Memory B cell (primary cell): ENCODE measurements at places on chromosomes 2 and 18.

DNA sequence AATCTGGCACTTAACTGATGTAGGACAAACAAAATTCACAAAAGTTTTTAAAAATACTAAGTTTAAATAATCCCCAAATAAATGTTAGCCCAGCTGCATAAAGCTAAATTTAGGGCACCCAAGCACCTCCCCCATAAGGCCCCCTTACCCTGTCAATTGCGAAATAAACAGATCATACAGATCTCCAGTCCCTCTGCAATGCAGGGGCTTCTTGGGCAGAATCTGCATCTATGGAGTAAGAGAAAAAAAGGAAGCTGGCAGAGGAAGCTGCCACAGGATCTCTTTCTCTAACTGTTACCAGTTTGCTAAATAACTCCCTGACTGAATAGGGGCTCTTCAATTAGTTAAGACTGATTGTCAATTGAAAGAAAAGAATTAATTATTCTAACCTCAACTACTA is 117.7 kb downstream of the MEMO1 start:
- DNase-seq = no peak

DNA sequence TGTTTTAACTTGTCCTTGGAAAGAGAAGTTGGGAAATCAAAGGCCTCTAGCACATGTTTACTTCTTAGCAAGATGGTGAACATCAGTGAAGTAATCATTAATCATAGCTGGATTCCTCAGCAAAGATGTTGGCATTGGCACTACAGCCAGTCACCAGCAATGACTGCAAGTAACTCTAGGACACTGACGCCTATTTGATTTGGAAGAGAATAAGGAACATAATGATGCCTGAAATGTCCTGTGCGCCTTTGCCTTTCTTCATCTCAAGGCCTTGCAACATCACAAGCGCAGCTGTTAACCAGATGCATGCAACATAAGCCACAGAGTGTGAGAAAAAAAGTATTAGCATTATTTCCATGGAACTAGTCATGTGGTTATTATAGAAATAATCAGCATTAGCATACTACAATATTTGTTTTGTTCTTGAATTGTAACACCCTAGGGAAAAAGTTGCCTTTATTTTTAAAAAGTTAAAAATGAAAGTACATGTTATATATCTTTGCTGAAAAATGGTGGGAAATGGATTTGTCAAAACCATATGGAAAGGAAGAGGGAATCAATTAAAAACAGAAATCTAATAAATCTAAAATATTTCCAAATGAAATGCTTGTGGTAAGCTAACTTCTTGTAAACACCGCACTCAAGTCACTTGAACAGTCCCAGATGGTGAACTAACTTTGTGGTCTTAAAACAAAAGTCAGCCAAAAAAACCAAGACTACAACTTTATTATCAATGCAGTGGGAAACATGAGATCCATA is 55.6 kb downstream of the THADA start:
- DNase-seq = no peak

DNA sequence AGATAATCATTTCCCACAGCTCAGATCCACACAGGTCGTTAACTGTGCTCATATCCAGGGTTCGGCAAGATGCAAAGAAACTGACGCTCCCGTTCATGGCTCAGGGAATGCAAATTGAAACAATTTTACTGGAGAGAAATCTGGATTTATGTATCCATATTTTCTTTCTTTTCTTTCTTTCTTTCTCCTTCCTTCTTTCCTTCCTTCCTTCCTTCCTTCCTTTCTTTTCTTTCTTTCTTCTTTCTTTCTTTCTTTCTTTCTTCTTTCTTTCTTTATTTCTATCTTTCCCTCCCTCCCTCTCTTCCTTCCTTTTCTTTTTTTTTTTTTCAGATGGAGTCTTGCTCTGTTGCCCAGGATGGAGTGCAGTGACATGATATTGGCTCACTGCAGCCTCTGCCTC is 20.0 kb upstream of the POMC start:
- DNase-seq = no peak

GRCh38 chr2:33392366-33392765 is 84.1 kb upstream of the RASGRP3 start:
- DNase-seq = no peak

DNA sequence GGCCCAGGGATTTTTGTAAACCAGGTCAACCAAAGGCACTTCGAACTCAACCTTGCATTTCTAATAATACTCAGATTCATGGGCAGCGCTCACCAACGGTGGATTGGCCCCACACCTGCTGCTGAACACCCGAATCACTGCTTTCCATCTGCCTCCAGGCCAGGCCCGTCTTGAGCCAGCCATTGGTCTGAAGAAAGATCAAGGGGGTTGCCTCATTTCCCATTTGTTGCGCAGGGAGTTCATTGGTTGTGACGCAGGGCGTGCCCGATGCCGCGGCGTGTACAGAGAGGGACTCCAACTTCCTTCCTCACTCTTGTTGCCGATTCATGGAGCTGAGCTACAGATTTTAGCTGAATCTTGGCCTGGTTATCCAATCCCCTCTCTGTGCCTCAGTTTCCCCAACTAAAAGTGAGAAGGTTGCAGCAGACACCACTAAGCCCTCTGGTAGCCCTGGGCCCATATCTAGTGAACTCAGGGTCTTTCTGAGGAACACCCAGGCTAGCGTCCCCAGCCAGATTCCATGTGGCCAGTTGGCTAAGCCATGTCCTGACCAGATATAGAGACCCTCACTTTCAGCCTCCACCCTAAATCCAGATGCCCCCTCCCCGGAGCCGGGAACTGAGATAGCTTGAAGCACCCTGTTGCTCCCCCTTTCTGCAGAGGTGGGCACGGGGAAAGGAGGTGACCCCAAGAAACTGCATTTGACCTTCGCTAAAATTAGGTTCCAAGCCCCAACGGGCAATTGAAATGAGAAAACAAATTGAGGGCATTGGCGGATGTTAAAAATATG is 60.9 kb upstream of the HPCAL1 start:
- DNase-seq = no peak

- DNase-seq = no peak
These were observed 287.0 kb upstream of the CCDC68 start for GRCh38 chr18:55246278-55246677.

DNA sequence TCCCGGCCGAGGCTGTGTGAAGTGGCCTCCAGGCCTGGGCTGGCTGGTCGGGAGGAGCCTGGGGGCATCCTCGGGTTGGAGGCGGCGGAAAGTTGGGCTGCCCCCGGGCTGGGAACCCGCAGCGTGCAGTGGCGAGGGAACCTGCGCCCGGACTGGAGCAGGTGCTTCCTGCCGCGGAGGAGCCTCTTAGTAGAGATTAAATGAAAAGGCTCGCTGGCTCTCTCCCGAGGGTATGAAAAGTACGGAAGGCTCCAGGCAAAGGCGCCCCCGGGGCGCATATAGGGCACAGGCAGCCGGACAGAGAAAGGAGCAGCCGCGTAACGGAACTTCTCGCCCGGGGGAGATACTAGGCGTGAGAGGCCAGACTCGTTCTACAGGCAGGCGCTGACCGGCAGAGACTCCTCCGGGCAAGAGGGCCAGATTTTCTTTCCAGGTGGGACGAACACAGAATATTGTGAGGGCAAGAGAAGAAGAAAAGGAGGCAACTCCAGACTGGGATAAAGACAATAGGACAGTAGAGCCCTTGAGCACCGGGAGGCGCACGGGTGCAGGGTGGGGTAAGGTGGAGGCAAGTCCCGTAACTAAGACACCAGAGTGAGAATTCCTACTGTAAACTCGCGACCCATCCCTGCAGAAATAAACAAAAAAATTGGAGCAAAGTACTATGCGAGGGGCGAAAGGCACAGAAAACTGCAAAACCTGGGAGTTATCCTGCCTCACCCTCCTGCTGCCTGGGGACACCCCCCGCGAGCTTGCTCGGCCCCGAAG is 816 bp downstream of the CDH2 start:
- no peak for DNase-seq

DNA sequence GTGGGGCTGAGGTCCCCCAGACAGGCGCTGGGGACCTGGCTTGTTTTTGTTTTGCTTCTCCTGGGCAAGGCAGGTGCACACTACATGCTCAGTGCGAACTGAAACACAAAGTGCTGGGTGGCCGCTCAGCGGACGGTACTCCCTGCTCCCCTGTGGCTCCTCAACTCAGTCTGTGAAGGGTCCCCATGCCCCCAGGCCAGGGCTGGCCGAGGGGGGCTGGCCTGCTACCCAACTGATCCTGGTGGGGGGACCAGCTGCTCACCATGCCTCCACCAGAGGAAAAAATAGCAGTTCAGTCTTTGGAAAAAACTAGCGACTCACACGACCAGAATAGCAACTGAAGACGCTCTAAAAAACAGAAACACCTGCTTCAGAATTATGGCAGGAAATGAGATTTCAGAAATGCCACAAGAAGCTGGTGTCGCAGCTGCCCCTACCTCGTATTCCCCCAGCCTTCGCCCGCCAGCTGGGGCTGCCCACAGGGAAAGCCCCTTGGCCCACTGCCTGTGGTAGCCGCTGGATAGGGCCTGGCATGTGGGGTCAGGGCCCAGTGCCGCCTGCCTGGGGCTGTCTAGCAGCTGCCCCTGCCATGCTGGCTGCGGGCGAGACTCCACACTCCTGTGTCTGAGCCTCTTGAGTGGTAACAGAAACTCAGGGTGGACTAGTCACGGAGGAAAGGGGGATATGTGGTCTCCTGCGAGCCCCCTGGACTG is 43.7 kb downstream of the MEX3C start:
- peak; percentile 60 for DNase-seq

GRCh38 chr18:6929370-6930102 is 188.1 kb downstream of the LAMA1 start:
- no peak for DNase-seq

GRCh38 chr2:84755096-84755495 is 125.8 kb downstream of the TRABD2A start:
- no peak for DNase-seq

DNA sequence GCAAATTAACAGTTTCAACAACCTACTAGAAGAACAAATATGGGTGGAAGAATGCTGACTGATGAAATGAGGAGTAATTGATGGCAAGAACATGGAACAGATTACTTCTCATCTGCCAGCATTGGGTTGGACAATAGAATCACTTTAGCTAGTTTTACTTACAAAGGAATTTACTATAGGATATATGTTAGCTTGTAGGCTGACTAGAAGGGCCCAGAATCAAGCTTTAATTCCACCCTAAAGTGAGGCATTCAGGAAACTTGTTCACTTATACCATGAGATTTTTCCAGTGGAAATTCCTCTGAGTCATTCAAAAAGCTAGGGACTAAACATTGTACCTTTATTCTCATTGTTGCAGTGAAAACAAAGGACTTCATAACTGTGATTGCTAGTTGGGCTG is 5.0 kb upstream of the ZSWIM2 start:
- no peak for DNase-seq

- no peak for DNase-seq
These were observed 392.4 kb downstream of the ALK start for GRCh38 chr2:29528891-29529520.

DNA sequence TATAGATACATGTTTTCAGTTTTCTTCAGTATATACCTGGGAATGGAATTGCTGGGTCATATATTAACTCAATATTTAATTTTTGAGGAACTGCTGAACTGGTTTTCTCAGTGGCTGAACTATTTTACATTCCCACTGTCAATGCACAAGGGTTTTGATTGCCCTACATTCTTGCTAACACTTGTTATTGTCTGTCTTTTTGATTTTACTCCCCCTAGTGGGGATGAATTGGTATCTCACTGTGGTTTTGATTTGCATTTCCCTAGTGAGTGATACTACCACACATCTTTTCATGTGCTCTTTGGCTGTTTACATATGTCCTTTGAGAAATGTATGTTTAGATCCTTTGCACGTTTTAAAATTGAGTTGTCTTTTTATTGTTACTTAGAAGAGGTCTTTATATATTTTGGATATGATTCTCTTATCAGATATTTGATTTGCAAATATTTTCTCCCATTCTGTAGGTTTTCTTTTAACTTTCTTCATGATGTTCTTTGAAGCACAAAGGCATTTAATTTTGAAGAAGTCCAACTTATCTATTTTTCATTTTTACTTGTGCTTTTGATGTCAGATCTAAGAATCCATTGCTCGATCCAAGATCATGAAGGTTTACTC is 36.2 kb downstream of the ASB1 start:
- DNase-seq = no peak

DNA sequence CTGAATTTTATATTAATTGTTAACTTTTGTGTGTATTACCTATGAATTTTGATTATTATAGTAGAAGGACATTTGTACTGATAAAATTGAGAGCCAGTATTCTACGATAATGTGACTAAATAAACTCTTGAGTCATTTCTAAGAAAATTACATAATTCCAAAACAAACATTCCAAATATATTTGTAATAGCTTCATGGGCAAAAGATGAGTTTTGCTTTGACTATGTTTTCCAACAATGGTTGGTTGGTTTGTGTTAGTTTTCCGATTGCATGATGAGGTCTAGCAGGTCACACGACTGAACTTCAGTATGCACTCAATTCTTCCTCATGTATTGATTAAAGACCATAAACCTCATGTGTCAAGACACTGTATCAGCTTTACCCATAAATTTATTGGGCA is 71.7 kb upstream of the WDR75 start:
- DNase-seq = no peak

DNA sequence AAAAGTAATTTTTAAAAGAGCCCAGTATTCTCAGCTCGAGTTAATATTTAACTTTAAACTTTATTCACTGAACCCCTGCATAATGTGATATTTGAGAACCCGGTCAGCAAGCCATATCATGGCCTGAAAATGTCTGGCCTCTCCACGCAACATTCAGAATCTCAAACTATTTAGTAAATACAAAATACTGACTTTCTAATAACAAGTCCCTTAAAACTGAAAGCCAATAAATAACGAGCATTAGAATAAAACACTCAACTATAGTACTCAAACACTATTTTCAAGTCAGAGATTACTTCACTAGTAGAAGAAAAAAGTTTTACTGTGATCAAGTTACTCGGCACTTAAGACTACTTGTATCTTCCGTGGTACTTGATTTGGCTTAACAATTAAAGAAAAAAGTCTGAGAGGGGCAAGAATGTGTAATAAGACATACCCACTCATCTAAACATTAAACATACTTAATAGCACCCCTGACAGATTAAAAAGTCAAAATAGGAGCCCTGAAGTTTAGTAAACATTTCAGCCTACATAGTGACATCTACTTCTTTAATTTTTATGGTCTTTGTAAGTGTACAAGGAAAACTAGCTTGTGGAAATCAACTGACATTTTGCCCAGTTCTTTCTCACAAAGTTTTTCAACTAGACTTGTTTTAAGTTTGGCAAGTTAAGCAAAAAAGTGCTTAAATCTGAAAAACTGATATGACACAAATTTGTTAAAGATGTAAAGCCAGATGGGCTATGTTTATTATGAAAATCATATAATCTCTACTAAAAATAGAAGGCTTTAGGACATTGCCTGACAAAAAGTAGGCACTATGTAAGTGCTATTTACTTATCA is 38.2 kb downstream of the RTN4 start:
- DNase-seq = no peak

GRCh38 chr2:235008584-235009044 is 56.8 kb downstream of the SH3BP4 start:
- no peak for DNase-seq

DNA sequence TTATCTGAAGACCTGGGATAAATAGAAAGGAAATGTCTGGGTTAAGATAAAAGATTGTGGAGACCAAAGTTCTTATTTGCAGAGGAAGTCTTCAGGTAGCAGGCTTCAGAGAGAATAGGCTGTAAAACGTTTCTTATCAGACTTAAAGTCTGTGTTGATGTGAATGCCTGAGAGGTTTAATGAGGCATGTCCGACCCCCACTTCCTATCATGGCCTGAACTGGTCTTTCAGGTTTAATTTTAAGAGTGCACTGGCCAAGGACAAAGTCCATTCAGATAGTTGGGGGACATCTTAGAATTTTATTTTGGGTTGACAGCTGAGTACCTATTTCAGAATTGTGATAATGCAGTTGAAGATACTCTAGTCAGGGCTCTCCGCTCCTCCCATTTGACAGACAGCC is 92.1 kb downstream of the ATL2 start:
- DNase-seq = no peak

GRCh38 chr2:144270951-144271350 is 249.0 kb downstream of the ZEB2 start:
- no peak for DNase-seq
